Gastroesophageal sphincter (tissue), 4 donors: ENCODE measurements at places on chromosomes 11 and 22. TPM values are rescaled to one million over a fixed set of nuclear protein-coding genes. Genes with fewer than 3 reads are reported as not detected.
A peak's percentile ranks its signal among the peaks of the same experiment; 100 is the strongest.

The NXPE4 gene
- total RNA-seq = not detected

DNA sequence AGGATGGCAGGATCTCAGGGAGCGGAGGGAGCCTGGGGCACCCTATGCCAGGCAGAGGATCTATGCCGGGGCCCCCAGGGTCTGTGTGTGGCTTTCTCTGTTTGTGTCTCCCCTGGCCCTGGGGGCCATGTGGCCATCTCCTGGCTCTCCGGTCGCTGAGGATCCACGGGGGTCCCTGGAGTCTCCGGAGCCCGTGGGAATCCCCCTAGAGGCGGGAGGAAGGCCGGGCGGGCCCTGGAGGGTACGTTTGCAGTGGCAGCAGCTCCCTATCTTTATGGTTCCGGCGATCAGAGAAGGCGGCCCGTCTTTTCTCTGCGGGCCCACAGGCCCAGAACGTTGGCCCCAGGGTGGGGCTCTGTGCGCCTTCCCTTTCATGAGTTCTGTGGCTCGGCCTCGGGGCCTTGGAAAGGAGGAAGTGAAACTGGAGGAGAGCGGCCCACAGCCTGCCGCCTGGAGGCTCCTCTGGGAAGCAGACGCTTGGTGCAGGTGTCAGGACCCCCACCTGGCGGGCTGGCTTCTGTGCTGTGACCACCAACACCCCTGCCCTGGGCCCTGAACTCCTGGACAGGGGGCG, 82.1 kb downstream of the KCNQ1 start:
- ATAC-seq = no peak

GRCh38 chr11:13686776-13687175, 18.3 kb downstream of the FAR1 start:
- ATAC-seq = no peak

The IGLL1 gene
- total RNA-seq = not detected

The FAM227A gene
- total RNA-seq = 1.2 TPM

DNA sequence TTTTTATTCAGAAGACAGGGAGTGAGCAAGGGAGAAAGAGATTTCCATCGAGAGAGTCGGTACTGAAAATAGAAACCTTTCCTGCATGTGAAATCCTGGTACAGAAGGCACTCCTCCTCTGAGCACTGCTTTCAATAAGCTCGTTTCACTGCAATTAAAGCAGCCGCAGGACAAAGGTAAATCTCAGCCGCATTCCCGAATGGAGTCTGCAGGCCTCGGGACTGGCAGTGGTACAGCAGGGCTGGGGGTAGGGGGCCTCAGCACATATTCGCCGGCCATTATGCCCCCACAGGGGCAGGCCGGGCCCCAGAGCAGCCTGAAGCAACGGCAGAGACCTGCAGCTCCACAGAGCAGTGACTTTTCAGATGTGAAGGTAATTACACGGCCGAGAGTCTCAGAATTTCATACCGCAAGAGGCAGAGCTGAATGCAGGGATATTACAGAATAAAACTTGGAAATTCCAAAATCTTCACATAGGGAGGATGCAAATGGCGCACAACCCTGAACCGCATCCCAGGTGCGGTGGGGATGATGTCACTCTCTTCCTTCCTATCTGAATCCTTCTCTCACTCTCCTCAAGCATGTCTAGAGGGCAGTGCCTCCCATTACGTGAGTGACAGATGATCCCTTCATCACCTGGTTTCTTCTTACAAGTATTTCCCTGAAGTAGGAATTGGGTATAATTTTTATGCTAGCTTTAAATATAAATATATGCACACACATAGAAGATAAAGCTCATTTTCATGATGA, 622.1 kb downstream of the OPCML start:
- ATAC-seq = no peak

- ATAC-seq = no peak
These were observed 1.2 kb upstream of the CXCR5 start for GRCh38 chr11:118882491-118882890.

- ATAC-seq = no peak
These were observed 314.7 kb upstream of the SORL1-AS1 start for GRCh38 chr11:121767433-121767832.

DNA sequence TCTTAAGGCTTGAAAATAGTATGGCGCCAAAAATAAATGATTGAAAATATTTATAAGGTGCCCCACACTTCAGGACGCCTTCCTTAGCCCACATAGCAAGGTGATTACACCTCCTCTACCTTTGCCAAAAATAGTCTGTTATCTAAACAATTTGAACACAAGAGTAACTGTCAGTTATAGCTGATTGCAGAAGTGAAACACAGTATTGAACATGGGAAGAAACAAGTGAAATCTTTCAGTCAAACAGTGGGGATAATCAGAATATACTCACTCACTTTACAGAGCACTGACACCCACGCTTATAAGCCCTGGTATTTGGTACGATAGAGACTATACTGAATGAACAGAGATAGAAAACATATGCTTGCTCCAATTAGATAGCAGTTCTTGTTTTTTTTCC, 203.1 kb downstream of the RAB38 start:
- no peak for ATAC-seq

The PHETA2 gene
- total RNA-seq = 19.1 TPM

DNA sequence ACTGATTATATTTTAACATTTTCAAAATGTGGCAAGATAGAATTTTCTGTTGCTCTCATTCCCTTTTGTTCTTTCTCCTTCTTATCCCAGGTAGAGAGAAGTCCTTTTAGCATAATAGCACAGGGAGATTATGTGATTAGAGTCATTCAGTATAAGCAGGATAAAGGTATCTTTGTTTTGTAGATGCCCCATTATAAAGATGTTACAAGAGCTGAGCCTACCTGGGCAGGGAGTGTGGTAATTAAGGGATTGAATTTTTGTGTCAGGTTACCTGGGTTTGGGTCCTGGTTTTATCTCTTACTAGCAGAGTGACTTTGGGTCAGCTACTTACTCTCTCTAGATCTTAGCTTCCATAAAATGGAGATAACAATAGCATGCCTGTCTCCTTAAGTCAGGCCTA, 536.5 kb downstream of the TMEM135 start:
- ATAC-seq = no peak

The LRRC56 gene
- total RNA-seq = 0.69 TPM

The TENM4 gene
- 11.7 TPM for total RNA-seq

DNA sequence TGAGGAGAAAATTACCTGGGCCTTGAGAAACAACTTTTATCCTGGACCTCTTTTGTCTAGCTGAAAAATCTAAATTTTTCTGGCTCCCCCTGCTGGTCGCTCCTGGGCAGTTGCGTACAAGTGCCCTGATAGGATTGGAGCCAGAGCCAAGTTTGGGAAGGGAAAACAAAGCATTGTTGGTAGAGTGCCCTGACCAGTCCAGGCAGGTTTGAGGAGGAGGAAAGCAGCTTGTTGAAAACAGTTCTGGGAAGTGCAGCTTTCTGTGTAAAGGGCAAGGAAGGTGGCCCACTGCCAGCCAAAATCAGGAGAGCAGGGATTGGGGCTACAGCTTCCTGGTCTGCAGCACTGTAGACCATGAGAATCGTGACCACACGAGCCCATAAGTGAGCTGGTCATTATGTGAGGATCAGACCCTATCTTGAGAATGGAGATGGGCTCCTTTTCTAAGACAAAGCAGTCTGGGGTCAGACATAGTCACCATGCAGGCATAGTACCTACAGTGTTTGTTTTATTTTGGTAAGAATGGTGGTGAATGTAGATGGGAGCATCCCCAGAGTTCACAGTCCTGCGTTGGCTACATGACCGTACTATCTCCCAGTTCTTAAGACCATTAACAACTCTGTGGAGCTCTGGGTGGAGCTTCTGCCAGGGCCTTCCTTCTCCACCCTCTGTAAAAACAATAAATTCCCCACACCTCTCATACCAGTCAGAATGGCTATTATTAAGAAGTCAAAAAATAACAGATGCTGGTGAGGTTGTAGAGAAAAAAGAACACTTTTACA, 21.3 kb upstream of the PIK3IP1 start:
- peak; percentile 95 for ATAC-seq

GRCh38 chr11:75896843-75897419, 81.9 kb downstream of the UVRAG start:
- ATAC-seq = no peak

- ATAC-seq = no peak
These were observed 25.1 kb downstream of the FBXO7 start for GRCh38 chr22:32499666-32500065.

GRCh38 chr11:118289401-118289800, 15.1 kb upstream of the CD3E start:
- no peak for ATAC-seq

The SMCO4 gene
- total RNA-seq = 15.5 TPM

GRCh38 chr11:123457187-123457770, 27.2 kb downstream of the GRAMD1B start:
- ATAC-seq = peak; percentile 43

The B3GAT1 gene
- total RNA-seq = 0.31 TPM

- ATAC-seq = no peak
These were observed 74.6 kb upstream of the CREB3L1 start for GRCh38 chr11:46202696-46203391.

The TUBA8 gene
- 12.6 TPM for total RNA-seq

GRCh38 chr11:76044750-76045320, 161.5 kb downstream of the WNT11 start:
- no peak for ATAC-seq

- ATAC-seq = peak; percentile 10
These were observed 12.8 kb downstream of the MAPK8IP2 start for GRCh38 chr22:50613291-50613981.

GRCh38 chr22:20238536-20238900, 29.6 kb downstream of the RTN4R start:
- peak; percentile 35 for ATAC-seq

DNA sequence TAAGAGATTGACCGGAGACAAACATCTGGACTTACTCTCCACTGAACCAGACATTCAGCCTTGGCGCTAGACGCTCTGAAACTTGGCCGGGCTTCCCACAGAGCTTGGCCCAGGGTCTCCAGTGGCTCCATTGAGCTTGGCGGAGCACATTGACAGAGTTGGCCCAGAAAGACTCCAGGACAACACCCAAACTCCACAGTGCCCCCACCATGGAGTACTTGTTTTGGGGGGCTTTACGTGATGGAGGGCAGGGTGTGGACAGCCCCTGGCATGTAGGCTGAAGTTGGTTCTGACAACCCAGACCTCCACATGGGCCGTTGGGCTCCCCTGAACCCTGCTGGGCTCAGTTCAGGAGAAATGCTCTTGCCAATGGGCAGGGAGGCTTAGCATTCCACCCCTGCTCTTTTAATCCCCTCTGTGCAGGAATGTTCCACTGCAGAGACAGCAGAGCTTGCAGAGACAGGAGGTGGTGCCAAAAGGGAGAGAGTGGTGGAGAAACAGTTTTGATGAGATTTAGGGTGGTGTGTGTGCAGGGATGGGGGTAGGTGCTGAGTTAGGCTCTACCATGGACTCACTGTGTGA, 102.4 kb upstream of the TIMP3 start:
- ATAC-seq = peak; percentile 72

- no peak for ATAC-seq
These were observed 7.4 kb downstream of the SPCS2 start for GRCh38 chr11:74956397-74957015.

The C11orf58 gene
- total RNA-seq = 150 TPM

DNA sequence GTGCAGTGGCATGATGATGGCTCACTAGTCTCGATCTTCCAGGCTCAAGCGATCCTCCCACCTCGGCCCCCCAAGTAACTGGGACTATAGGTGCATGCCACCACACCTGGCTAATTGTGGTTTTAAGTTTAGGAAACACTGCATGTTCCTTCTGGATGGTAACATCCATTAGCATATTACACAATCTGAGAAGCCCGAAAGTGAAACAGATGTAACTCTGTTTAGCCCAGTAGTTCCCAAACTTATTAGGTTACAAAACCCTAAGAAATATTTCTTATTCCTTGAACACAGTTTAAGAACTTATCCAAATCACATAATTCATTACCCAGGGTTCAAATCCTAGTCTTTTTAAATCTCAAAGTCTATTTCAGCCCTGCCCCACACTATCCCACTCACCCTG, 28.3 kb downstream of the POLDIP3 start:
- no peak for ATAC-seq

DNA sequence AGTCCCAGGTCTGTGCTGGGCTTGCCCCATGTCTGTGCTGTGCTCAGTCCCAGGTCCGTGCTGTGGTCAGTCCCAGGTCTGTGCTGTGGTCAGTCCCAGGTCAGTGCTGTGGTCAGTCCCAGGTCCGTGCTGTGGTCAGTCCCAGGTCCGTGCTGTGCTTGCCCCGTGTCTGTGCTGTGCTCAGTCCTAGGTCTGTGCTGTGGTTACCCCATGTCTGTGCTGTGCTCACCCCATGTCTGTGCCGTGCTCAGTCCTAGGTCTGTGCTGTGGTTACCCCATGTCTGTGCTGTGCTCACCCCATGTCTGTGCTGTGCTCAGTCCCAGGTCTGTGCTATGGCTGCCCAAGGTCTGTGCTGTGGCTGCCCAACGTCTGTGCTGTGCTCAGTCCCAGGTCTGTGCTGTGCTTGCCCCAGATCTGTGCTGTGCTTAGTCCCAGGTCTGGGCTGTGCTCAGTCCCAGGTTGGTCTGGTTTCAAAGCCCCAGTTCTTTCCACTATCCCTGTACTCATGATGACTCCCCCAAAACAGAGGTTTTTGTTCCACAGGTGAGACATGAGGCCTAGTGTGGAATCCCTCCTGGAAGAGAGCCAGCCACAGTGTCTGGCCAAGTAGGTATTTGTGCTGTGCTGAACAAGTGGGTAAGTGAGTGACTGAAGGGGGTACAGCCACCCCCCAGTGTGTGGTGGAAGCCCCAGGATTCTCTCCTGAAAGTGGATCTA, 34.8 kb downstream of the IRAG1 start:
- ATAC-seq = no peak

- ATAC-seq = peak; percentile 60
These were observed 71.0 kb downstream of the PARVA start for GRCh38 chr11:12448131-12448939.

The C11orf21 gene
- total RNA-seq = 0.67 TPM

The SLC22A12 gene
- total RNA-seq = not detected

The RIMBP3B gene
- under 0.01 TPM for total RNA-seq

- no peak for ATAC-seq
These were observed 72.9 kb upstream of the ATXN10 start for GRCh38 chr22:45598596-45599217.

DNA sequence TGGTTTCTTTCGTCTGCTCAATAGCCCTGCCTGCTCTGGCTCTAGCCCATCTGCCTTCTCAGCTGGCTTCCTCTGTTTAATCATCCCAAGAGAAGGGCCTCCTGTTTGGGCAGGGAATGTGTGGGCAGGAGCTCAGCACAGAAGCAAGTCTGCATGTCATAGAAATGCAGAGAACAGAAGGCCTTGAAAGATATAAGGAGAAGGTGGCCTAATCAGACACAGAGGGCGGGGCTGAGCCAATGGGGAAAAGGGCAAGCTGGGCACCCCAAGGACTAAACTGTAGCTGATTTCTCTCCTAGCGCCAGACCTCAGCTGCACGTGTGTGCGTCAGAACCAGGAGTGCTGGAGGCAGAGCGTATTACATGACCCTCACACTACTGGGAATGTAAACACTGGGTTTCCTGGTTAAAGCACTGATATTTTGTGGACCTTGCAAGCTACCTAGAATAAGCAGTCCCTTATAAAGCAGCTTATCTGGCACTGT, 7.6 kb upstream of the CCKBR start:
- peak; percentile 79 for ATAC-seq
